ENCODE measurements at places on chromosomes 12 and 14.

GRCh38 chr14:104530646-104531045 lies 48.9 kb upstream of the C14orf180 start:
- DNase-seq: no peak

DNA sequence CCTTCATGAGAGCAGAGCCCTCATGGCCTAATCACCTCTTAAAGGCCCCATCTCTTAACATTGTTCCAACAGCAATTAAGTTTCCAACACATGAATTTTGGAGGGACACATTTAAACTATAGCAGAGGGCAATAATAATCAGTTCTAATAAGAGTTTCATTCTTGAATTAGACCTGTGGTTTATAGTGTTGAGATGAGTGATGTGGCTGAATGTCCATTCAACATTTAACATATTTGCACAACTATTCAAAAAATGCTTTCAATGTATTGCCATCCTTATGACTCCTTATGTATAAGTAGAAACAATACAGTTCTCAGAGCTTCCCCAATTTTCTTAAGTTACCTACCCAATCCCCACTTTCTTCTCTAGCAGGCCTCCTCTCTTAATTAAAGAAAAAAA lies 21.5 kb downstream of the KLHL28 start:
- no peak for DNase-seq

DNA sequence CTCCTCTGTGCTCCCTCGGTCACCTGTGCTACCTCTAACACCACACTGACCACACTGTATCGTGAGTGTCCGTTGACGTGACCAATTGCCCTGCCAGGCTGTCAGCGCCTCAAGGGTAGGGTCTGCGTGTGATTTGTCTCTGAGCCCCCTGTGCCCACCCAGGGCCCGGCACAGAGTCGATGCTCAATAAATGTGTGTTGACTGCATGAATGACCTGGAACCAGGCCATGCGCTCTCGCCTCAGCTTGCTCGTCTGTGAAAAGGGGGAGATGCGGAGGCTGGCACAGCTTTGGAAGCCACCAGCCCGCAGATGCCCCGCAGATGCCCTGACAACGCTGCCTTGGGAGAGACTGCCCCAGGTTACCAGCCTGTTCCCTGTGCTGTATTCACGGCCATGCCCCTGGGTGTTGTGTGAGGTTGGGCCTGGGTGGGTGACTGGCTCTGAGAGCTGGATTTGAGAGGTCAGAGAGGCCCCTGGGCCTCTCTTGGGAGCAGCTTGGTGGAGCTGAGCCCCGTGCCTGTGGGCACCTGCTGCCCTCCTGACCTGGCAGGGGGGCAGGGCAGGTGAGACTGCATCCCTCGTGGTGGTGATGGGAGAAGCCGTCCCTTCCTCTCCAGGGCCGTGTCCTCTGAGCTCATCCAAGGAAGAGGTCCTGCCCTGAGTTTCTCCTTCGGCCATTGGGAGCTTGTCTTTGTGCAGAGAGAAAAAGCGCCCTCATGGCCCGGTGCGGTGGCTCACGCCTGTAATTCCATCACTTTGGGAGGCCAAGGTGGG lies 43.2 kb downstream of the CYP46A1 start:
- no peak for DNase-seq

GRCh38 chr14:36553656-36554260 lies 28.7 kb downstream of the NKX2-8 start:
- peak; percentile 29 for DNase-seq

DNA sequence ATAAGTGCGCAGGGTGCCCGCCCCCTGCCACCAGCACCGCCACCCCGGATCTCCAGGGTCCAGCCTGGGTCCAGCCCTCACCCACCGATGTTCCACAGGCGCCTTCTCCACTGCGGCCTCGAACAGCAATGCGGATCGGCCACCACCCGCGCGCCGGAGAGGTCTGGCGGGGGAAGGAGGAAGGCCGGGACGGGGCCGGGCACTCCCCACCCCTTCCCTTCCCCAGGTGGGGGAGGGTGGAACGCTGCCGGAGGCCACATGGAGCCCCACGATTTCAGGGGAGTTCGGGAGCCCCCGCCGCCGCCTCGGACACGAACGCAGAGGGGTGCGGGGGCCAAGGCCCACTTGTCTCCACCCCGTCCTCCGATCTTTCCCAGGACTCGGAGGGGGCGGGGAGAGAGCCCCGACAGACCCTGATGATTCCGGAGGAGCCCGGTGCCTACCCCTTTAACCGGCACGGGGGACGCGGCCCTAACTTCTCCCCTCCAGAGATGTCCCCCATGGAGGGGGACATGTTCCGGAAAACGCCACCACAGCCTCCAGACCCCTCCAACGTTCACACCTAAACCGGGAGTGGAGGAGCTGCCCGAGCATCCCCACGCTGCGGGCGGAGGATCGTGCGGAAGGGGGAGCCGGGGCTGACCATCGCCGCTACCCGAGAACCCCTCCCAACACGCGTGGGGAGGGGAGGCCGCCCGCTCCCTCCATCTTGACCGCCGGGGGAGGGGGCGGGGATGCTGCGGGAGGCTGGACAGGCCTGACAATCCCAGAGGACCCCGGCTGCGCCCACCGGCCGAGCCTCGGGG lies 1.1 kb downstream of the ATXN2 start:
- DNase-seq: peak; percentile 50

DNA sequence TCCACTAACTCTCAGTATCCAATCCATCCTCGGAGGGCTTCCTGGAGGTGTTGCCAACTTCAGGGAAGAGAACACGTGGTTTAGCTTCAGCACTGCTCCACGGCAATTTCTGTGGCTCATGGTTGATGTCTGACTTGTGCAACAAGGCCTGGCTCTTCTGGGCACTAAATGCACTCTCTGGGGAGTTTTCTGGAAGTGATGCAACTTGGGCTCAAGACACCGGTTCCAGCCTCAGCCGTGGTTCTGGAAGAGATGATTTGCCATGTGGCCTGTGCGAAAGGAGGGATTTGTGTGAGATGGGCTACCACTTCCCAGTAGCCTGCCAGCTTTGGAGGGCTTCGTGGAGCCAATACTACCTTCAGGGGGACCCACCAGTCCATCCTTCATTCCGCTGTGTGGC lies 118.6 kb upstream of the RTL1 start:
- no peak for DNase-seq

DNA sequence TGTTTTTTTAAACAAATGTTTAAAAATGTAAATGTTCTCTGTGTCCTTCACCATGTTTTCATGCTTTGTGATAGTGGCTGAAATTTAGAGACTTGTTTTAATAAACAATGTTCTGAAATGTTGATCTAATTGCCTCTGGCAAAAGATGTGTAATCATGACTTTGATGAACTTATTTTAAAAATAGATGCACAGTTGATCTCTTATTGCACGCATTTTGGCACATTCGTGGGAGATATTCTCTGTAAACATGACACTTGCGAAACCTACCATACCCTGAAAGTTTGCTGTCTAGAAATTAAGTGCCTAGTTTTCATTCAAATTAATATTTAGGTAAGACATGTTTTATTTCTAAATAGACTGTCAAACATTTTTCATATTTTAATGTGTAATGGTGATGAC lies 119.7 kb upstream of the DNM1L start:
- peak; percentile 21 for DNase-seq

- peak; percentile 44 for DNase-seq
Measured at GRCh38 chr14:81453166-81453766, 53.1 kb upstream of the STON2 start.

DNA sequence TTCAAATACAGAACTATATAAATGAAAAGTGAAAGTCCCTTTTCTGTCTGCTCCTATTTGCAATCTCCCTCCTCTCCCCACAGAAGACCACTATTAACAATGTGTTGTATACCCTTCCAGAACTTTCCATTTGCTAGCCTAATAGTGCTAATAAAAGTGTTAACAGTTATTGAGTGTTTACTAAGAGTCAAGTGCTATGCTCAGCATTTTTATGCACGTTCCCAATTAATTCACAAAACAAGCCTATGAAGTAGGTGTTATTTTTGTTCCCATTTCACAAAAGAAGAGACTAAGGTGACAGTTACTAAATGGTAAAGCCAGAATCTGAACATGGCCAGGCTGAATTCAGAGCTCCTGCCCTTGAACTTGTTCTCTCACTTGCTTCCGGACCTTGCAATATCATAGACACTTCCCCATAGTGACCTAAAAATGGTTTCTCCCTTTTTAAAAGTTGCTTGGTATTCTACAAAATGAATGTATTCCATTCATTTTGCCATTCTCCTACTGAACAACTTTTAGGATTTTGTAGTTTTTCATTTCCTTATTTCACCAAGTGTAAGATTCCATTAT lies 1.6 kb upstream of the PRKAB1 start:
- DNase-seq: peak; percentile 56

DNA sequence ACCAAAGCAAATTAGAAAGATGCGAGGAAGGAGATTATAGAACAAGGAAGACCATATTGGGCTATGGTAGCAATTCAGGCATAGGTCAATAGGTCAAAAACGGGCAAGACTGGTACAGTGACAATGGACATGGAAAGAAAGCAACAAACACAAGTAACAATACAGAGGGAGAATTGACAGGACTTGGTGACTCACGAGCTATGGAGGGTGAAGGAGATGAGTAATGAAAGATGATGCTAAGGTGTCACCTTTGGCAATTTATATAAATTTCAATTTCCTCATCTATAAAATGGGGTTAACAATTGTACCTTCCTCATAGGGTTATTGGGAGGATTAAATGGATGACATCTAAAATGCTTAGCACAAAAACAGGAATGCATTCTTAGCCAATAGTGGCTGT lies 15.1 kb upstream of the DUSP16 start:
- no peak for DNase-seq

DNA sequence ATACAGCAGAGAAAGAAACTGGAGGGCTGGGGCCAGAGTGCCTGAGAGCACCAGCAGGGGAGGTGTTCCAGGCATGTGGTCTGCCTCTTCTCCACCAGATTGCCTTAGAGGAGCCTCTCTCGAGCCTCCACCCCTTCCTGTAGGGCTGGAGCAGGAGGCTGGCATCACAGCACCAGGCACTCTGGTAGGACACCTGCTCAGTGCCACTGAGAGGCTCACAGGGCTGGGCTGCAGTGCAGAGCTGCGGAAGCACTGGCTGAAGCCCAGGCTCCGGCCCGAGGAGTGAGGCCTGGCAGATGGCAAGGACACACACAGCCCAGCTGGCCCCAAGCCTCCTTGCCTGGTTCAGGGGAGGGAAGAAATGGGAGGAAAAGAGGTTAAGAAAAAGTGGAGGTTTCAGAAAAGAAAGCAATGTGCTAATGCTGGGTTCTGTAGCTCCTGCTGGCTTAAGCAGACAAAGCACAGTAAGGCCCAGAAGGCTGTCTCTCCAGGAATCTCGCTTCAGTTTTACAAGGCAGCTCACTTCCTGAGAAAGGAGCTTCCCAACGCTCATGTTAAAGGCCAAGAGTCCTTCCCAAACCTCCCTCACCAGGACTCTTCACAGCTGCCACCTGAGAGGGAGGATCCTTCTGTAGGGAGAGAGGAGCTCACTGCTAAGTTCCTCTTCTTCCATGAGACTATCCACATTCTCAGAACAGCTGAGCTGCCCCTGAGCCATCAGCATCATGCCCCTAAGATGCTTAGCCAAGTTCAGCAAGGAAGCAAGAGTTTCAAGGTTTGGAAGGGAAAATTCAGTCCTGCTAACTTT lies 23.8 kb downstream of the SPTB start:
- no peak for DNase-seq

DNA sequence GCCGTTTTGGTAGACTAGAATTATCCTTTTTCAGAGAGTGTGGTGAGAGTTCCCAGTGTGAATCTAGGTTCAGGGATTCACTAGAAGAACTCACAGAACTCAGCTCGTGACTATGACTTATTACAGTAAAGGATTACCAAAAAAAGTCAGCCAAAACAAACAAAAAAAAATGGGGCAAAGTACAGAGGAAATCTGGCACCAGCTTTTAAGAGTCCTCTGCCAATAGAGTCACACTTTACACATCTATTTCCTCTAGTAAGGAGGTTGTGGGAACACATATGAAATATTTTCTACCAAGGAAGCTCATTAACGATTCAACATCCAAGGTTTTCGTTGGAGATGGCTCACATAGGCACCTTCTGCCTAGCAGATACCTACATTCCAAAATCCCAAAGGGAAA lies 28.2 kb downstream of the TSPAN19 start:
- no peak for DNase-seq

- no peak for DNase-seq
Measured at GRCh38 chr14:22887990-22888378, 5.0 kb downstream of the REM2 start.

GRCh38 chr12:102642199-102642598 lies 161.8 kb upstream of the IGF1 start:
- DNase-seq: peak; percentile 5

GRCh38 chr14:52950898-52951680 lies at the start of gene FERMT2:
Gene FERMT2, minus strand, starts transcription at chr14:52951050. Its CDS starts 482 bp downstream, at chr14:52950568.
- peak; percentile 5 for DNase-seq

DNA sequence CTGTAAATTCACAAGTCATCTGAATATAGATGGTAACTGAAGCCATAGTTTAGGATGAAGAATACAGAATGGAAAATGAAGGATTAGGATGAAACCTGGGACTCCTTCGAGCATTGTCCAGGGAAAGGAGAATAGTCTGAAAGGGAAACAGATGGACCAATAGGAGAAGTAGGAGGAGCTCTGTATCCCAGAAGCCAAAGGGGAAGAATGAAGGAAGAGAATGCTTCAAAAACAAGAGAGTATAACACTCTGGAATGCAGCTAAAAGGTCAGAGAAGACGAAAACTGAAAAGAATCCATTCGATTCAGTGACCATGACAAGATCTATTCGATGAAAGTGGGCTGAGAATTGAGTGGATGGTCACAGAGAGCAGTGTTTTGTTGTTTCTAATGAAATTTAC lies 1.0 kb downstream of the GMFB start:
- peak; percentile 36 for DNase-seq

GRCh38 chr14:37063467-37064240 lies 108.8 kb downstream of the SLC25A21 start:
- no peak for DNase-seq
